Activated CD4-positive, CD25-positive, alpha-beta regulatory T cell (primary cell): ENCODE measurements at places on chromosomes 13 and 19.

DNA sequence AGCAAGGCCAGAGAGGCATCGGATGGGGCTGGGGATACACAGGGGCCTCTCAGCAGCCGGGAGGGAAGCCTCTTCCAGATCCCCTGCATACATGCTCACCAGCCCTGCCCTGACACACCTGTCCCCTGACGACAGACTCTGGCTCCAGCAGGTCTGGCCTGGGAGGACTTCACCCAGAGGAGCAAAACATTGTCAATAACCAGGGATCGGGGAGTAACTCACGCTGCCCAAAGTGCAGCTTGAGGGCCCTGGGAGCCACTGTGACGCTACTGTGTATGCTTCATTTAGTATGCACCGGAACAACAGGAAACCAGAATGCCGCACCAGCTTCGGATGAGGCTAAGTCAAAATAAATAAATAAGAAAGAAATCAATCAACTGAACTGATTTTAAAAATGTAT is 12.4 kb upstream of the CD22 start:
- no peak for DNase-seq

- no peak for DNase-seq
Observed at GRCh38 chr13:100130092-100130491, 41.2 kb downstream of the PCCA start.

DNA sequence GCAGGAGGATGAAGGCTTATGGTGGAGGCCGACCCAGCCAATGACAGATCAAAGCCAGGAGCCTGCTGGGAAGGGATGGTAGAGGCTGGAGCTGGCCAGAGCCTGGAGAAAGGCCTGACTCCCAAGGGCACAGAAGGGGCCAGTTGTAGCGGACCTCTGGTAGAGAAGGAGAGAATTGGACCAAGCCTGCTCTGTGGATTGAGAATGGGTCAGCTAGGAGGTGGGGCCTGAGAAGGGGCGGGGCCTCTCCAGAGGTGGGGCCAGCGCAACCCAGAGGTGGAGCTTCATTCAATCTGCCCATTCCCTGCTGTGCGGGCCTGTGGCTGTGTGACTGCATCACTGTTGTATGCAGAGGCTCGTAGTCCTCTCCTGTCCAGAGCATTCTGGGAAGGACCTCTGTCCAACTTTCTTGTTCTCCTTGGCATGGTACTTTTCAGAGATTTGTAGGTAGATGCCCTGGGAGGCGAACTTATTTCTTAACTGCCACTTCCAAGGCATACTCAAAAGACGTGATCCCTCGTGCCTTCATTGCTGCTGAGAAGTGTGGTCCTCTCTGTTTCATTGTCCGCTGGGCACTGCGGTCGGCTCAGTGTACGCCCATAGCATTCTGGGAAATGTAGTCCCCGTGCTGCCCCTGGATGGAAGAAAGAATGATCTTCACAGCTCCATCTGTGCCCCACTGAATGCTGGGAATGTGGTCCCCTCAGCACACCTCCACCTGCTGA is 6.7 kb downstream of the GRIN2D start:
- no peak for DNase-seq

DNA sequence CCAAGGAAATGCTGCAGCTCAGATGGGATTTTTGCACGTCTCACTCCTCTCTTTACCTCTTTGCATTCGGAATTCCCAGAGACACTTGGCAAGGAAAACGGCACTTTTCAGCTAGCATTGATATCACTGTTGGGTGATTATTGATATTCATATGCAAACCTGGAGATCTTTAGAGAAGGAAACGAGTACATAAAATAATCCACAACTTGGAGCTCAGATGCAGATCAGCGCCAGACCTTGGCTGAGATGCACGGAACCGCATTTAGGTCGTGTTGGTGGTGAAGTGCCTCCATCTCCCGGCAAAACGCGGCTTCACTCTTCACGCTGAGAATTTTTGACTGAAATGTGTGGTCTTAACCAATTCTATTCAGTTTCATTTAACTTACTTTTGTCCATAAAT is 77.2 kb upstream of the ARHGEF7 start:
- DNase-seq, result no peak

- no peak for DNase-seq
Observed at GRCh38 chr13:89393758-89394304, 1722.7 kb downstream of the SLITRK5 start.

DNA sequence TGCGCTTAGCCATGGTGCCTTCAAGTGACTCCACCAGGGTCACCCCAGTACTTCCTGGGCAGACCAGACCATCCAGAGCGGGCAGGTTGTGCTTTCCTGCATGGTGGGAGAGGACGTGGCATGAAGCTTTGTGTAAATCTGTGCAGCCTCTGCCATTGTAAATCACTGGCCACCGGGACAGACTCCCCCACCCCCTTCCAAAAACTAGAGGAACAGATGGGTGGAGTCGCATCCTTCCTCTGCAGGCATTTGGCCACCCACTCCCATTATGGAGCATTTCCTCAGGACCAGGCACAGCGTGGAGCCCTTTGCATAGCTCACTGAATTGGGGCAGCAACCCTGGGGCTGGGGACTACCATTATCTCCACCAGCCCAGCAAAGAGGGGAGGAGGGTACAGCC is 8.2 kb downstream of the BCKDHA start:
- no peak for DNase-seq

GRCh38 chr13:111314852-111315251 is 5.6 kb upstream of the TEX29 start:
- no peak for DNase-seq

GRCh38 chr19:29521291-29522075 is 4.3 kb upstream of the VSTM2B start:
- DNase-seq, result no peak

GRCh38 chr19:58417071-58417470 is 8.6 kb downstream of the ZNF584 start:
- no peak for DNase-seq

GRCh38 chr13:31790992-31791391 is 51.7 kb downstream of the RXFP2 start:
- no peak for DNase-seq

DNA sequence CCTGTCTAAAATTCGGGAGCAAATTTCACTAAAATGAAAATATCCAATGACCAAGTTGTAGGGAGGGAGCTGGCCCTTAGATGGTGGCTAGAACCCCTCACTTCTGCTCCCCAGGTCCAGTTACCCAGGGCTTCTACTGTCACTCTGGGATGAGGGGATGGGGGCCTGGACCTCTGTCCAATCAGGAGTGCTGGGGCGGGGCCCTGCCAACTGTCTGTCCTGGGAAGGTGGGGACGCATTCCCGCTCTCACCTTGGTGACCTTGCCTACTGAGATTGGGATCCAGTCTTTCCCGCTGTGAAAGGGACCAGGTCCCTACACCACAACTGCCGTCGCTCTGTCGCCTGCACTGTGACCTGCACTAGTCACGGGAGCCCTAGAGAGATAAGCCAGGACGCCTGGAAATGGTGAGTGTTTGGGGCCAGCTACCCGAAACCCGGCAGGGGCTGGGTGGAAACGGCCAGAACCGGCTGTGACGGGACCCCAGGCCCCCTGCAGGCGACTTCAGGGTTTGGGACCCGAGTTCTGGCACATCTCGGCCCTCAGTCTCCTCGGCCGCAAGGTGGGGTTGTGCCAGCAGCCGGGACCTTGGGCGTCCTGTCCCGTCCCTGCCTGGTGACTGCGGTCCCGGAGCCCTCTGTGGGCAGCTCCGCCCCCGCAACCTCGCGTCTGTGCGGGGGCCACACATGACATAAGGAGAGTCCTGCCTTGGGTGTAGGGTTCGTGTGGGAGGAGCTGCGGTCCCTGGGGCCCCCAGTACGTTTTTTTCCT is 22.8 kb downstream of the ZNF20 start:
- DNase-seq, result no peak

- no peak for DNase-seq
Observed at GRCh38 chr13:76239031-76239680, 603.0 kb downstream of the LMO7 start.

DNA sequence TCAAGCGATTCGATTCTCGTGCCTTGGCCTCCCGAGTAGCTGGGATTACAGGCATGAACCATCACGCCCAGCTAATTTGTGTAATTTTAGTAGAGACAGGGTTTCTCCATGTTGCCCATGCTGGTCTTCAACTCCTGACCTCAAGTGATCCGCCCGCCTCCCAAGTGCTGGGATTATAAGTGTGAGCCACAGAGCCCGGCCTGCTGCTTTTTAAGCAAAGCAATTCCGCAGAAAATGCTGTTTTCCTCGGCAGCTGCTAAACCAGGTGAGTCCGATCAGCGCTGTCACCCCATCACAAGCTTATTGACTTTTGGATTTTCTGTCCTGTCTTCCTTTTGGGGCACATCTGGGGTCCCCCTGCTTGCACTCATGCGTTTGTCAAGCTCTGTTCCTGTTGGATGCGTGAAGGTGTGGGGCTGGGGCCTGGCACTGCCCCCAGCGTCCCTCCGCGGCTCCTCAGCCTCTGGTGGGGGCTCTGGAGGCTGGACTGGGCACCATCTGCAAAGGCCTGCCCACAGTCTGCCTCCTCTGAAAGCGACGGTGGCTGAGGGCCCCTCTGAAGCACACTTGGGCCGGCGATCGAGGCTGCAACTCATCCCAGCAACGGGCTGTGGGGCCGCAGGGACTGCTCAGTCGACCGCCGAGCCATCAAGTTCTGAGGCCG is 25.7 kb downstream of the CEBPG start:
- DNase-seq, result no peak

- no peak for DNase-seq
Observed at GRCh38 chr19:46036744-46037128, 4.1 kb downstream of the IGFL4 start.

DNA sequence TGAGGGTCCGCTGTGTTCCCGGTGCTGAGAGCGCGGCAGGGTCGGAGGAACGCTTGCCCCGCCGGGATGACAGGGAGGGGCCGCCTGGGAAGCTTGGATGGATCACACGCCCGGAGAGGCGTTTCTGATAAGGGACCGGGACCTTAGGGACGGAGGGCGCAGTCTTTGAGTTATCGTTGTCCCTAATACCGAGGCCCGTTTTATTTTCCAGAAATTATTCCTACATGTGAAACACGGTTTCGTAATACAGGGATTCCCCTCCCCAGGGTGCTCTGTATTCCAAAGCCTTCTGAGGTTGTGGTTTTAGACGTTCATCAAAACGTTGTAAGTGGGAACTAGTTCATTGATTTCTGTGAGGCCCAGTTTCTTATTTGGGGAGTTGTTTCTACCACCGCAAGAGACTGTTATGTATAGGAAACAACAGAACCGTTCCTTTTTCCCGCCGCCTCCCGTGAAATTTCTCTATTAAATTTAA is 752 bp downstream of the PDCD5 start:
- DNase-seq, result no peak

GRCh38 chr19:7815325-7815724 is 14.7 kb upstream of the EVI5L start:
- DNase-seq, result no peak

DNA sequence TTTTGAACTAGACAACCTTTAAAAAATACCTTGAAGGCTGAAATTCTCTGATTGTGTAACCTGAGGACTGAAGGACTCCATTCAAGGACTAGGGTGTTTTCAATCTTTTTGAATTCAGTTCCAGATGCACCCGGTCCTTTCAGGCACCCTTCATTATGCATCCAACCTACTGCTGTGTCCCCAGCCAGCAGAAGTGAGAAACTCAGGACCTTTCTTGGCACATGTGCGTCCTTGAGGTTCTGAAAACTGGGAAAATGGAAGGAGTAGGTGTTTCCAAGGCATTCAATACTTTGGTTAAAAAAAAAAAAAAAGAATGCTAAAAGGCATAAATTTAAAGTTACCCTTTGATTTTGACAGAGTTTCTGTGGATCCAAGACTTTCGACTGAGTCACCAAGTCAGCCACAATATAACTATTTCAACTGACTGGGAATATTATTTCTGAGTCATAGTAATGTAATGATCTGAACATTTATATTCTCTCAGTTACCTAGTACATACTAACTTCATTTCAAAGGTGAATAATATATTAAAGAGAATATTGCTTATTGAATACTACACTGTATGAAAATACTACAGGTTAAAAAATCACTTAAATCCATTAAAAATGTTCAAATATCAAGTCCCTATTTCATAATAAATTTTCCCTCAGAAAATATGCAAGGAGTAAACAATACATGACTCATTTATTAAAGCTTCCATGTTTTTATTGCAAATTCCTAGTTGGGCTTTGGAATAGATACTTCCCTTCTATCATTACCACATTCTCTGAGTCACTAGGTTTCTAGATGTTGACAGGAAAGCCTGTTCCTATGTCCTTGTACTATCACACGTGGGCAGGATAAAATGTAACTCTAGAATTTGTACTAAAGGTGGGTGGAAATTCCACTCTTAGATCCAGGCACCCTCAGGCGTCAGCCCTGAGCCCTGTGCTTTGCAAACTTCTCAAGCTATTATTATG is 2.4 kb upstream of the ITGBL1 start:
- DNase-seq, result no peak

DNA sequence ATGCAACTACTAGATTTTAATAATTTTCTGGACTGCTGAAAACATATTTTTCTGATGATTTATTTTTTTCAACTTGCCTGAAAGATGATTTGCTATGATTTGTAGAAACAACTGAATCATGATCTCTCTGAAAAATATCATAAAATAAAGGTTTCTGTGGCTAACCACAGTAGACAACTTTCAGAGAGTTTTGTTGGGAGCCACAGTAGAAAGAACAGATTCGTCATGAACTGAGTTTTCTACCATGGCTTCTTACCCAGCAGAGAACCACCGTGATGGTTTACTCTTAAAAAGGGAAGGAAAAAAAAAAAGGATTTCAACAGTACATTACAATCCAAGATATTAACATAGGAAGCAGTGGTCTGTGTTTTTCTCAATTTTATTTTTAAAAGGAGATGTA is 18.0 kb downstream of the ZAR1L start:
- no peak for DNase-seq

DNA sequence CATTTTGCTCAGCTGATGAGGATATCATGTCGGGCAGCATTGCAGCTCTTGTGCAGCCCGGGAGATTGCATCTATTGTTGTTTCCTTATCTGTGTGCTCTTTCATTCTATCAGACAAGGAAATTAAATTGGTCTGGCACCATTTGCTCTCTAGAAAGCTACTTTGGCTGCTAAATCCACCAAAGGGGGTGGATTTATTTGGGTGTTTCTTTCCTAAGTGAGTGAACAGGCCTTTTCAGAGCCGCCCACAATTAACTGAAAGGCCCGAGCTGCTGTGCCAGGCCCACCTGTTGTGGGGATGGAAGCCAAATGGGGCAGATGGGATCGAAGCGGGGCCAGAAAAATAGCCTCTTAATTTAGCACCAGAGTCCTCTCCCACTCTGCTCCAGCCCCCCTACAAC is 99.4 kb downstream of the DNAJC15 start:
- no peak for DNase-seq

DNA sequence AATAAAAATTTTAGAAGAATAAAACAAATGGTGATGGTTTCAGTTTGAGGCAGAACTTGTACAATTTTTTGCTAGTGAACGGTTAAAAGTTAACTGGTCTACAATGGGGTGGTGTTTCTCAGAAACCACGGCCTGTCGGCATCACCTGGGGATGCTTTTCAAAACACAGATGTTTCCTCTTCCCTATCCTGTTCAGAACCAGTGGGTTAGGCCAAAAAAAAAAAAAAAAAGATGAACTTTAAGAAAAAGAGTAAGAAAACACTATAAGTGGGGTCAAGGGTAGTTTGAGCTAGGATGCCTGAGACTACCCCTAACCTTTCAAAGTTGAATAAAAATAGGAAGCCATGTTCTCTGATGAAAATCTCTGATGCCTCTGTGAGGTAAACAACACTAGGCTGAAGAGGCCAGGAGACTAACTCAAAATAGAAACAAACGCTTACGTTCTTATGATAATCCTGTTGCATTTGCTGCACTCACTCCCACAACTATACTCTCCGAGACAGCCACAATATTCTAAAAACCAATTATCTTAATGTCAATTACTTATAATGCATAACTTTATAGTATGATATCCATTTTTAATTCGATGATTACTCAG is 3.3 kb downstream of the MTIF3 start:
- no peak for DNase-seq

- DNase-seq, result peak; percentile 95
Observed at GRCh38 chr19:1863638-1864479, 480 bp upstream of the KLF16 start.
